PC-9 (cell line): ENCODE measurements at places on chromosomes 6 and 20.
A peak's percentile ranks its signal among the peaks of the same experiment; 100 is the strongest.

DNA sequence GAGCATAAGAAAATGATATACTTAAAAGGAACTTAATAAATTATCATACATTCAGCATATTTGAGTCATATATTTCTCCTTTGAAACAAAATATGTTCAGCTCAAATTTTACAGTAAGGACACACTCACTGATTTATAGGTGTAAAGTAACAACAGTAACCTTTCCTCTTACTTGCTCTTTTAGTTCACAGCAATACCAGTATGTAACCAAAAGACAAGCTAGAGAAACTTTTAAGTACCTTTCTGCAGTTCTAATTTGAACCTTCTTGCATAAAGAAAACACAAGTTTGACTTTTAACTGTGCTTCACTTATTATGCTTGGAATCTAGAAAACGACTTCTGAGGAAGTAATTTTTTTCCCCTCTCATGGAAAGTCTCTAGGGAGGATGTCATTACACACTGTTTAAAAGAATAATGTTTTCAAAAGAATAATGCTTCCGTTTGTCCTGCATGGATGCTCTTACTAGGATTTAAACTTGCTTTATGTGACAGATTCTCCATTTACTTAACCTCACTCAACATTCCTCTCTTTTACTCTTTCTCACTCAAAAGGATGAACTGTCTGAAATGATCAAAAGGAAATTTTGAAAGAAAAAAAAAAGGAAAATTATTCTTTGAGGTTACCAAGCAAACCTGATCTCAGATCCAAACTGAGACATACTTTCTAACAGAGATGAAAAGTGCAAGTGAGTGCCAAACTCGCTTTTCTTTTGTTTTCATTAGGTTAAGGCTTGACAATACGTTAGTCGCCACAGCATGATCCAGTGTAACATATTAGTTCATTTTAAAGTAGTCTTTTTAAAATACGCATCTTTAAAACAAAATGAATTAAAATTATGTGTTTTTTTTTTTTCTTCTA is 22.4 kb upstream of the CALHM6 start:
- DNase-seq = no peak

GRCh38 chr6:30013291-30013922 is 47.7 kb upstream of the POLR1H start:
- DNase-seq = no peak

GRCh38 chr6:31107052-31107451 is 5.3 kb downstream of the C6orf15 start:
- DNase-seq = no peak

DNA sequence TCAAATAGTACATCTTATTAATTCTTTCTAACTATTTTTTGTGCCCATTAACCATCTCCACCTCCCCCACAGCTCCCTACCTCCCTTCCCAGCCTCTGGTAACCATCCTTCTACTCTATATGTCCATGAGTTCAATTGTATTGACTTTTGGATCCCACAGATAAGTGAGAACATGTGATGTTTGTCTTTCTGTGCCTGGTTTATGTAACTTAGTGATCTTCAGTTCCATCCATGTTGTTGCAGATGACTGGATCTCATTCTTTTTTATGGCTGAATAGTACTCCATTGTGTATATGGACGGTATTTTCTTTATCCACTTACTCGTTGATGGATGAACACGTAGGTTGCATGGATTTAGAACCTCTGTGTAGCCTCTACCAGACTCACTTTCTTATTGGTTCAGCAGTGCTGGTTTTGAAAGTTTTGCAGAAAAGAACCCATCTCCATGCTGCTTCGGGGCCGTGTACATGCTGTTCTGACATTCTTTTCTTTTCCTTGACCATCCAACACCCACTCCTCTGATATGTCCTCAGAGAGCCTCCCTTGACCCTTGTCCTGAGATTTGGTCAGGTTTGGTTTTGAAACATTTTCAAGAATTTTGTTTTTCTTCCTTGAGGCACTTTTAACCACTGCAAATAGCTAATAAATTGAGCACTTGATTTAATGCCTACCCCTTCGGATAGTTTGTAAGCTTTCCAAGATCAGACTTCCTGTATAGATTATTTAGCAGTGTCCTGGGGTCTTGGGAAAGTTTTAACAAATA is 231.2 kb upstream of the ZFP64 start:
- DNase-seq = no peak

GRCh38 chr6:130303431-130303830 is 62.4 kb upstream of the TMEM200A start:
- no peak for DNase-seq

DNA sequence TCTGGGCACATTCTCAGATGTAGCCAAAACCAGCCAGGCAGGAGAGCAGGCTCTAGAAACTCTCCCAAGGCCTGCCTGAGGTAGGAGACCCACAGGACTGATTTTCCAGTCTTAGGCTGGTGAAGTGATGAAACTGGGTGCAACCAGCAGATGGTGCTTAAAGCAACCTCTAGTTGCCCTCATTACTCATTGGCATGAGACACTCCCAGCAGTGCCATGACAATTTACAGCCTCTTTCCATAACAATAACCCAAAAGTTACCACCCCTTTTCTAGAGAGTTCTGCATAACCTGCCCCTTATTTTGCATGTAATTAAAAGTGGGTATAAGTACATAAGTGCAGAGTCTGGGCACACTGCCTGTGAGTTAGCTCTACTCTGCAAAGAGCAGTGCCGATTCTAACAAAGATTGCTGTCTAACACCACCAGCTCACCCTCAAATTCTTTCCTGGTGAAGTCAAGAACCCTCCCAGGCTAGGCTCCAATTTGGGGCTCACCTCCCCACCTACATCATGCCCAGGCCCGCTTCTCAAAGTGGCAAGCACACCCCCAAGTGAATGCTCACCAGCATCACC is 14.4 kb upstream of the GPR6 start:
- DNase-seq = no peak

- no peak for DNase-seq
These were observed 109.8 kb upstream of the EXOC2 start for GRCh38 chr6:802701-803100.

DNA sequence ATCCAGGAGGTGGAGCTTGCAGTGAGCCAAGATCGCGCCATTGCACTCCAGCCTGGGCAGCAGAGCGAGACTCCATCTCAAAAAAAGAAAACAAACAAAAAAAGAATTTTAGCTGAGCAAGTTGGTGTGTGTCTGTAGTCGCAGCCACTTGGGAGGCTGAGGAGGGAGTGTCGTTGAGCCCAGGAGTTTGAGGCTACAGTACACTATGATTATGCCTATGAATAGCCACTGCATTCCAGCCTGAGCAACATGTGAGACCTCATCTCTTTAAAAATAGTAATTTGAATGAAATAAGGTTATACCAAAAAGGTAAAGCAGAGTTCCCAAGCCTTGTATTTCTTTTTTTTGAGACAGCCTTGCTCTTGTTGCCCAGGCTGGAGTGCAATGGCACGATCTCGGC is 19.8 kb downstream of the MTRES1 start:
- no peak for DNase-seq

- DNase-seq = no peak
These were observed 356.3 kb upstream of the HSF2 start for GRCh38 chr6:122042960-122043735.

DNA sequence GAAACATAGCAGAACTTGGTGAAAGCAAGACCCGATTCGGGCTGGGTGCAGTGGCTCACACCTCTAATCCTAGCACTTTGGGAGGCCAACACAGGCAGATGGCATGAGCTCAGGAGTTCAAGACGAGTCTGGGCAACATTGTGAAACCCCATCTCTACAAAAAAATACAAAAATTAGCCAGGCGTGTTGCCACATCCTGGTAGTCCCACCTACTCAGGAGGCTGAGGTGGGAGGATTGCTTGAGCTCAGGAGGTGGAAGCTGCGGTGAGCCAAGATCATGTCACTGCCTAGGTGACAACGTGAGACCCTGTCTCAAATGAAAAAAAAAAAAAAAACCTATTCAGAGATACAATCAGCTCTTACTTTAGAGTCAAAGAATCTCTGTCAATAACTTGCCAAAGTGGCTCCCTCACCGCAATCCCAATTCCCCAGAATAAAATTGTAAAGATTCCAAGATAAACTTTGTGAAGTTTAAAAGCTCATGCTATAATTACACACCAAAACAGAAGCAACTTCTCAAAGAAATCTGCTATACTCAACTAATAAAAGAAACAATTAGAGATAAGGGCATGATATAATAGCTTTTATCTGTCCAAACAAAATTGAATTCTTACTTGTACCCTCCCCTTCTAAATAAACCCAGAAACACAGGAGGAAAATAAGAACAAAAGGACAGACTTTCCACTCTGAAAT is 33.6 kb downstream of the CDK19 start:
- no peak for DNase-seq

- DNase-seq = peak; percentile 63
These were observed 8.9 kb upstream of the MLN start for GRCh38 chr6:33812669-33813068.

GRCh38 chr6:11732036-11732631 is 46.5 kb downstream of the ADTRP start:
- no peak for DNase-seq

GRCh38 chr6:158773581-158774449 is 45.4 kb downstream of the EZR start:
- no peak for DNase-seq

DNA sequence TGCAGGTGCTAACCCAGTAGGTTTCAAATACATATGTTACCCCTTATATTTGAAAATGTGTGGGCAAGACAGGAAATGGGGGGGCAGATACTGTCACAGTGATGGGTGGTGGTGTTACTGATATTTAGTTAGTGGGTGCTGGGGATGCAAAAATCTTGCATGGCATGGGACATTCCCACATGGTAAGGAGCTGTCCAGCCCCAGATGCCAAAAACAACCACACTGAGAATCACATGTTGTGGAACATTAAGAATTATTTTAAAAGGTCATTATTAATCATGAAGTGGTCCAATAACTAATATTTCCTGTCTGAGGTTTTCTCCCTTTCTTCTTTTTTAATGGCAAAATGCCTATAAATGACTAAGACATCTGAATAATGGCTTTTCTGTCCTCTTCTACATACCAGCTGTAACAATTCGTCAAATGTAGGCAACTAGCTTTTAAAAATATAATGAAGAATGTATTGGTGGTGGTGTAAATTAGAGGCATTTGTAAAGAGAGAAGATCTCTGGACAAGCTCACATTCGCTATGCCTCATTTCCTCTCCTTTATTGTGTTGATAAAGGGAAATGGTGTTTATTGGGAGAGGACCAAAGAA is 57.3 kb upstream of the SLC35B3 start:
- no peak for DNase-seq

GRCh38 chr6:90478278-90478677 is 108.6 kb downstream of the MAP3K7 start:
- DNase-seq = no peak

DNA sequence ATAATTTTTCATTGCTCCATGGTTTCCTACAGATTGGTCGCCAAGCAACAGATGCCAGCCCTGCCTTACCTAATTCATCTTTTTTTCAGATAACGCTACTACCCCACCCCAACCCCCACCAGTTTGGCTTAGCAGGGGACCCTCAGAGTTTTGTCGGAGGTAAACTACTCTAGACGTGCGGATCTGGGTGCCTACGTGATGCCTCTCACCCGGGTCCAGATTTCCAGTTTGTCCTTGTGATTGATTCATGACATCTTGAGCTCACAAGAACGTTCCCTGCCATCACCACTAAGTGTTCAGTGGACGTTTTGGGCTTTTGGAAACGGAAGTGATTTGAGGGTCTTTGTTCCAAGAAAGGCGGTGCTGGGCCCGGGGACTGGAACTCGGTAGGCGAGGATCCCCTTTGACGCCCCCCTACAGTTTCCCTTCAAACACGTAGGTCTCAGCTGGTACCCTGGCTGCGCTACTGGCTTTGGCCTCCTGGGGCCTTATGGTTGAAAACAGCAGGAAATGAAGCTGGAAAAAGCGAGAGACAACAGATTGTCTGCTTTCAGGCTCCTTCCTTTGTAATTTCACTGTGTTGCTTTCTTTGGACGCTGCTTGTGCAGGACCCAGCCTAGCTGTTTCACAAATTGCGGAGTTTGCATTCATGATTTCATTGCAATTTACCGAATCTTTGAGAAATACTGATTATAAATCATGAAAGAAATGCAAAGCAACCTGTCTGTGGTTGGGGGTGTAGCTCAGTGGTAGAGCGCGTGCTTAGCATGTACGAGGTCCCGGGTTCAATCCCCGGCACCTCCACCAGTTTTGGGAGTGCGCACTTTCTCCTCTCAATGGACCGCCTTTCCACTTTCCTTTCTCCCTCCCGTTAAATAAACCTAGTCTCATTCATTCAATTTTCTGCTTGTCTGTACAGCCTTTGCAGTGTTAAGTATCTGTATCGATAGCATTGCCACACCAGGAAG is 81.0 kb downstream of the GPX5 start:
- peak; percentile 62 for DNase-seq

DNA sequence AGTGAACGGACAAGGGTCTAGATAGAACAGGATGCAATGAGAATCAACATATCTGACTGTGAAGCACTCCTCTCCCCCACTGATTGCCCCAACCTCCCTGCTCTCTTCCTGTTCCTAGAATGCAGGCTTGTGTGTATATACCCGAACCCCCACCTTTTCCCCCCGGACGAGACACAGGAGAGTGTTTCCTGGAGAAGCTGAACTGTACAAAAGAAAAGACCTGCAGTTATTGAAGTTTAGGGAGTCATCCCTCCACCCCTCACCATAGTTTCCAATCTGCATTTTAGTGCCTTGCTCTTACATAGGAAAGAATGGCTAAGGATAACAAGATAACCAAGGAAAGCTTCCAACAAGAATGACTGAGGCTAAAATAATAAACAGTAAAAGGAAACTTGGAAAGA is 55.5 kb upstream of the PDE10A start:
- no peak for DNase-seq

GRCh38 chr6:2831392-2831791 is 10.3 kb downstream of the SERPINB1 start:
- DNase-seq = no peak

DNA sequence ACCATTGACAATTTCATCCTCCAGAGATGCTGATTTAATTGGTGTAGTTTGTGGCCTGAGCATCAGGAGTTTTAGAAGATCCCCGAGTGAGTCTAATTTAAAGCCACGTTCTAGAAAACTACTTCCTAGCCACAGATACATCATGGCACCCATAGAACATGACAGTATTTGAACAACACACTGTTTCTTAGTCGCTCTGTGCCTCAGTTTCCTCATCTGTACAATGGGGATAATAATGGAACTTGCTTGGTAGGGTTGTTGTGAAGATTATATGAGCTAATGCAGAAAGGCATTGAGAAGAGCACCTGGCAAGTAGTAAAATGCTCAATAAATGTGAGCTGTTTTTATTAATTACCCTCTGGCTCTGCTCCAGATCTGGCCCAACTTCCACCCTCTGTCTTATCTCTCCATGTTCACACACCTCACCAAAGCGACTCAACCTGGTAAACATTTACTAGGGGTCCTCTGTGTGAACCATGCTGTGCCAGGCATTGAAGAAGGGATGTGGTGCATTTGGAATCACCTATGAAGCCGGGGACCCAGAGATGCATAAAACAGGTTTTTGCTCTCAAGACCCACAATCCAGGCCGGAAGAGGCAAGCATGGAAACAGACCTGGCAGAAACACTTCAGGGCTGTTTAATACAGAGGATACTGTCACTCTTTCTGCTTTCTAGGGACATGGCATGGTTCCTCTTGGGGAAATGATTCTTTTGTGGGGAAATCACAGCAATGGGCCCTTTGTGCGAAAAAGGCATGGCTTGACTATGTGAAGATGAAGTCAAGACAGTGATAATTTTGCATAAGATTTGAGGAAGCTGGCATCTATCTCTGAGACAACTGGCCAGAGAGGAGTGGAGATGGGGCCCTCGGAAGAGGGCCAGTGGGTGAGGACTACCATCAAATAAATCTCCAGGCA is 16.2 kb upstream of the MRPS18A start:
- DNase-seq = no peak

GRCh38 chr6:20313051-20313450 is 88.6 kb upstream of the E2F3 start:
- no peak for DNase-seq

- DNase-seq = no peak
These were observed 22.4 kb upstream of the STX16 start for GRCh38 chr20:58628491-58629214.
